H9 (cell line): ENCODE measurements at places on chromosomes 1 and 21.

- peak; percentile 48 for DNase-seq
Observed at GRCh38 chr21:33071770-33072306, 1.9 kb downstream of the OLIG1 start.

GRCh38 chr1:55592122-55592521 lies 377.0 kb upstream of the USP24 start:
- no peak for DNase-seq

DNA sequence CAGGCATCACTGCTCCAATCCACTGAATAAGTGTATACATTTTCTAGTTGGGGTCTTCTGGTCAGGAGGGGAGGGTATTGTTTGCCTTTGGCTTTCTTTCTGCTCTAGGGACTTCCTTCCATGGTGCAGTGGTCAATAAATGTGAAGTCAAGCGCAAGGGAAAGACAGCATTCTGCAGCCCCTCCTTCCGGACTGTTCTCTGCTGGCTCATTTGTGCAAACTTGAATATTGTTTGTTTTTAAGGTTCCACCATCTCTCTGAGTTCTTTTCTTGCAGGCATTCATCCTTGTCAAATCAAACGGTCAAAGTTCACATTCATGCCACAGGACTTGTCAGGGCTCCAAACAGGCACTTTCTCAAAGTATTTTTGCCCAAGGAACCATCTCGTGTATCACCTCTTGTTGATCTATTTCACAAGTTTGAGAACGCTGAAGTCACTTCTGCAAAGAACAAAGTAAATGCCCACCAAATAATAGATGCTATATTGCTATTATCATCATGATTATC lies 205.6 kb upstream of the KAZN start:
- no peak for DNase-seq

DNA sequence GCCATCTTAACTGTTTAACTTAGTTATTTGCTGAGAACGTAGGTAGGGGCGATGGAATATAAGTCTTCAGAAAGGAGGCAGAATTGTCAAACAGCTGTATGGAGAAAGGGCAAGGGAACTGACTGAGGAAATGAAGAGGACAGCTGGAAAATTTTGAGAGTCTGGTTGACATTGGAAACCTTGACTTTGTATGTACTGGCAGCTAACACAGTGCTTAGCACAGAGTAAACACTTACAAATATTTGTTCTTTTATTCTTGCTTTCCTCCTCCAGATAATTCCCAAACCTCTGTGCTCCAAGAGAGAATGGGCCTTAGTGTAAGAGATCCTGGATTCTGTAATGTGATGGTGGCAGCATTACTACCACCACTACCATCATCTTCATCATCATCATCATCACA lies 91.3 kb downstream of the ZSCAN20 start:
- DNase-seq = no peak

DNA sequence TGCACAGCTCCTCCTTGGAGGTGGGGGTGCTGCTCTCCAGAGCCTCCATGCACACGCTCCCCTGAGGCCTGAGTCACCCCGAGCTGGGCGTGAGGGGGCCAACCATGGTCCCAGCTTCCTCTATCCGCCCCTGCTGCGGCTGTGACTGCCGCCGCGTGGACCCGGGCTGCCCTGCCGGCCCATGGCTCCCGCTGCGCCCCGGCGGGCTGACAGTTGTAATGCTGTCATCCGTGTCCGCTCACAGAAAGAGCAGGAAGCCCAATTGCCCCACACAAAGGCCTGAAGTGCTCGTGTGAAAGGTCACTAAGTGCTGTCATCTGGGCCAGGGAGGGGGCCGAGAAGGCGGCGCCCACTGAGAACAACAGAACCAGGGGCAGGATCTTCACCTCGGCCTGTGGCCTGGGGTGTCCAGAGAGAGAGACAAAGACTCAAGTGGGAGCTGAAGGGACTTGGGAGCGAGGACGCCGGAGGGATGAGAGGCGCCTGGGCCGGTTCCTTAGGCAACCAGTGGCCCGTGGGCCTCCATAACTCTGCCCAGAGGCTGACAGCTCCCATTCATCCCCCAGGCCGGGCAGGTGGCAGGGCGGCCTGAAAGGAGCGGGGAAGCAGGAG lies 31.5 kb downstream of the OLIG1 start:
- peak; percentile 46 for DNase-seq

DNA sequence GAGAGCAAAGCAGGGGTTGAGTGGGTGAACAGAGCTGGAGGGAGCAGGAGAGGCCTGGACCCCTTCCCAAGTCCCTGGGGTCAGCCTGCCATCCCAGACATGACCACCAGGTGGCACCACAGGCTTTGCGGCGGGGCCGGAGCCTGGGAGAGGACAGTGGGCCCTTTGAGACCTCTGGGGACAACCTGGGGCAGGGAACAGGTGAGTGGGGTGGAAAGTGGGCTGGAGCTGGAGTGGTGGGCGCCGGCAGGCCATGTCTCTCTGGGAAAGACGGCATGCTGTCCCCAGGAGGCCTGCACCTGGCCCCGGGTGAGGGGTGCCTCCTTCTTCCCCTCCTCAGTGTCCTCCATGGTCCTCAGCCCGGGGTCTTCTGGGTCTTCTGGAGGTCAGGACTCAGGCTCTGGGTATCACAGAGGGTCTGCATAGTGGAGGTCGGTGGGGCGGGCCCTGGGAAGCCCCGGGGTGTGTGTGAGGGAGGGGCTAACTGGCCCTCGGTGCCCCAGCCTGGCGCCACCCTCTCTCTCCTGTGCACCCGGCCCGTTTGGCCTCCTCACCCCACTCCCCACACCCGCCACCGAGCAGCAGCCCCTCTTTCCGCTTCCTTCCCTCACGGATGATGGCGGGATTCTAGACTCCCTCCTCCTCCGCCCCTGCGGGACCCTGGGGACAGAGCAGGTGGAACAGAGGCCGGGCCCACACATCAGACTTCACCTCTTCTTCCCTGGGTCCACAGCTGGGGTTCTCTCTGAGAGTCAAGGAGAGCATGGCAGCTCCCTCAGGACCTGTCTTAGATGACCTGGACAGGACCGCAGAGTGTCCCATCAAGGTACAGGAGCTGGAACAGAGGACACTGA lies 28.5 kb upstream of the PKP1 start:
- peak; percentile 85 for DNase-seq

- DNase-seq = no peak
Observed at GRCh38 chr1:170536924-170537551, 5.1 kb downstream of the GORAB start.

GRCh38 chr1:57627612-57628011 lies 203.8 kb upstream of the DAB1 start:
- DNase-seq = no peak

- no peak for DNase-seq
Observed at GRCh38 chr1:232699814-232700213, 69.9 kb upstream of the SIPA1L2 start.

- DNase-seq = no peak
Observed at GRCh38 chr1:185353124-185353523, 36.1 kb upstream of the IVNS1ABP start.

DNA sequence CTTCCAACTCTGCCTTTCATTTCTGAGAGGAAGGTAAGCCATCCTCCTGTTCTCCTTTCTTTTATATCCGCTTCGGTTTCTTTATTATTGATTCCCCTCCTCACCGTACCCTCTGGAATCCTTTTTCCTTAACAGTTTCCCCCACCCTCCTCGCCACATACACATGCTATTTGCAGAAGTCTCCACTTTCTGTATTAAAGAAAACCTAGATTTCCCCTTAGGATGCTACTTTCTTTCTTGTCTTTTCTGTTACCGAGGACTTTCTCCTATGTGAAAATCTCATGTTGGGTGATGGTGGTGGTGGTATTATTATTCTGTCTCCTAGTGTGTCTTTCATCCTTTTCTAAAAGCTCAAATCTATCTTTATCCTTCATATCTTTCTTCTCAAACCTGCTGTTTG lies 62.3 kb downstream of the AK4 start:
- no peak for DNase-seq

- no peak for DNase-seq
Observed at GRCh38 chr1:100516857-100517256, 21.1 kb upstream of the GPR88 start.

DNA sequence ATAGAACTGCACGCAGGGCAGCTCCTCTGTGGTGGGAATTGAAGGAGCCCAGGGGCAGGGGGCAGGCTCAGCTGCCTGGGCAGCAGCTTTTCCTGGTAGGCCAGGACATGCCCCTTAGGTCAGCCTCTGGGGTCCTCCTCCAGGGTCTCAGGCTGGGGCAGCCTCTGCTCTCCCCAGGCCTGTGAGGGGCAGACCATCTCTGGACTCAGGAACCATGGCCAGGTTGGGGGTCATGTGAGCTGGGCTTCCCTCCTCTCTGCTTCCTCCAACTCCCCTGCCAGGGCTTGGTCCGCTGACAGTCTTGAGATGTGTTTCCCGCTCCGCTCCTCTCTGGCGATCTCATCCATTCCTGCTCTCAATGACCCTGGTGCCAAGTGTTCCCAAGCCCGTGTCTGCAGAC lies 5.7 kb downstream of the C1orf210 start:
- no peak for DNase-seq

DNA sequence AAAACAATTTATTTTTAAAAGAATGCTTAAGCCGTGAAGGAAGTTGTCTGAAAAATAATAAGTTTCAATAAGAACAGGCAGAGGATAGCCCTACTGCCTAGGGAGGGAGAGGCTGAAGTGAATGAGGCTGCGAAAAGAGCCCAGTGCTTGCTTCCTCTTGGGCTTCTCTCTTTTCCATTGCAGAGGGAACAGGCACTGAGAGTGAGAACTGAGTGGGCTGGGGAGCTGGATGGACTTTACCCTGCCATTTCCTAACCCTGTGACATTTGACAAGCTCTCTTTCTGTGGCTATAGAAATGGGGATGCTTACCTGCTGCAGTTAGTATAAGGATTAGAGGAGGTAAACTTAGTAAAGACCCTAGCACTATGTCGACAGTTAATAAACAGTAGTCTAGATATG lies 30.0 kb downstream of the TENT5C start:
- DNase-seq = no peak

- DNase-seq = no peak
Observed at GRCh38 chr21:42918291-42918690, 7.1 kb downstream of the ERVH48-1 start.

GRCh38 chr21:37060296-37060695 lies 12.6 kb downstream of the PIGP start:
- peak; percentile 76 for DNase-seq

DNA sequence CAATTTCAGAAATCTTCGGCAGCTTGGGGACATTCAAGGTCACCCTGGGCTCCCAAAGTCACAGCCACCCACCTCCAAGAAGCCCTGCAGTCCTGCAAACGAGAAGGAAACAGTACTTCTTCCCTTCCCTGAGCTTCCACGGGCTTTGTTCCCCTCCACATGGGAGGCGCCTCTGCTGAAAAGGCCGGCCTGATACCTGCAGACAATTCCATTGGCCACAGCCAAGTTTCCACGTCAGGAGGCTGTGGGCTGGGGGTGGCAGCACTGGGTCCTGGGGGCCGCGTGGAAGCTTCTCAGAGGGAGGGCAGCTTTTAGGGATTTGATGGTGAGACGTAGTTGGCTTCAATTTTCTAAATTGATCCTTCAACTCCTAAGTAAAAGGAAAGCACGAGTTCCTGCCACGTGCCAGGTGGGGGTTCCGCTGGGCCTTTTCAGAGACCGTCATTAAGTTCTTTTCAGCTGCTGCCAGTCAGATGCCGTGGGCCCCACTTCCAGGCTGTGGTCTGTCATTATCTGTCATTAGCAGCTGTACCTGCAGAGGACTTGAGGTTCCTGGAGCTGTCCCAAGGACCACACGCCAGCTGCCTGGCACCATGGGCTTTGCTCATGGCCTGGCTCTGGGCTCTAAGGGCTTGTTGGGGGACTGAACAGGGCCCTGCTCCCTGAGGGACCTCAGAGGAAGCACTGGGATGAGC lies 98.7 kb downstream of the CRYAA start:
- DNase-seq = no peak

GRCh38 chr1:223659711-223660110 lies 5.8 kb downstream of the CAPN8 start:
- DNase-seq = no peak

- no peak for DNase-seq
Observed at GRCh38 chr1:119219711-119220110, 79.3 kb upstream of the WARS2 start.

DNA sequence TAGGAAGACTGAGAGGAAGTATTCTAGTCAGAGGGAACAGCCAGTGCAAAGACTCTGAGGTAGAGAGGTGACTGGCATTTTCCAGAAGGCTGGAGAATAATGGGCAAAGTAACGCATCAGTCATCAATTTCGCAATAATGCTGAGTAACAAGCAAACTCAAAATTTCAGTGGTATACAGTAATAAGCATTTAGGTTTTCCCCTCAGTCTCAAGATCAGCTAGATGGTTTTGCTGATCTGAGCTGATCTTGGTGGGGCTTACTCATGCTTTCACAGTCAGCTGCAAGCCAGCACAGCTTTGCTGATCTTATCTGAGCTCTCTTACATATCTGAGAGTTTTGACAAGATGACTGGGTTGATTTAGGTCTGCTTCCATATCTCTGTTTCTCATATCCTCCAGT lies 108.7 kb downstream of the TSEN15 start:
- no peak for DNase-seq

DNA sequence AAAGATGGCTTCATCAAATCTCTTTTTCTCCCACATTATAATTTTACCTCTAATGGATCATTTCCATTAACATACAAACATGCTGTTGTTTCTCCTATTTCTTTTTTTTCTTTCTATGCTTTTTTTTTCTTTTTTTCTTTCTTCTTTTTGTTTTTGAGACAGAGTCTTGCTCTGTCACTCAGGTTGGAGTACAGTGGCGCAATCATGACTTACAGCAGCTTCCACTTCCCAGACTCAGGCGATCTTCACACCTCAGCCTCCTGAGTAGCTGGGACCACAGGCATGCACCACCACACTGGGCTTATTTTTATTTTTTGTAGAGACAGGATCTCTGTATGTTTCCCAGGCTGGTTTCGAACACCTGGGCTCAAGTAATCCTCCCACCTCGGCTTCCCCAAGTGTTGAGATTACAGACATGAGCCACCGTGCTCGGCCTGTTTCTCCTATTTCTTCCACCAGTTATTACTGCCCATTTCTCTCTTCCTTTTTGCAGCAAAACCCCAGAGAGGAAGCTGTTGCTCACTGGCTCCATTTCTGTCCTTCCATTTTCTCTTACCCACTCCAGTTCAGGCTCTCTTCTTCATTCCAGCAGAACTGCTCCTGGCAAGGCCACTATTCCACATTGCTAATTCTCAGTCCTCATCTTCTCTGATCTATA lies 32.1 kb upstream of the OPRD1 start:
- DNase-seq = no peak

DNA sequence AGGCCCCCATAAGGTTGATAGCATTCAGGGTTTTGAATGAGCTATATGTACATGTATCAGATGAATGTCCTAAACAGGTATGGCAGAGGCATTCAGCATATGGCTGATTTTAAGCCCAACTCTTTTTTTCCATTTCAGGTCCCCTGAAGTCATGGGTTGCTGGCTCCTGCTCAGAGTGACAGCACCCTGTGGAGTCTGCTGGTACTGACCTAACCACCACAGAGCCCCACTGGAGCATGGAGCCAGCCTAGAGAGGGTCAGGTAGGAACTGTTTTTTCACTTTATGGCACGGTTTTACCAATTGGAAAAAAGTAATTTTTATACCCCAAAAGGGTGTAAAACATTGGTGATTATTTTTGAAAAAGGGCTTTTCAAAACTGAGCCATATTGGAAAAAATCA lies 82.5 kb upstream of the MPC2 start:
- no peak for DNase-seq

- DNase-seq = no peak
Observed at GRCh38 chr1:99347041-99347684, 82.9 kb downstream of the PLPPR4 start.
